Activated CD4-positive, CD25-positive, alpha-beta regulatory T cell treated with anti-CD3 and anti-CD28 coated beads, Interleukin-2, amount 50 U/mL, for 72 hours (primary cell): ENCODE measurements at places on chromosomes 6 and 20.

- no peak for DNase-seq
Observed at GRCh38 chr6:14591998-14592397, 474.4 kb downstream of the CD83 start.

DNA sequence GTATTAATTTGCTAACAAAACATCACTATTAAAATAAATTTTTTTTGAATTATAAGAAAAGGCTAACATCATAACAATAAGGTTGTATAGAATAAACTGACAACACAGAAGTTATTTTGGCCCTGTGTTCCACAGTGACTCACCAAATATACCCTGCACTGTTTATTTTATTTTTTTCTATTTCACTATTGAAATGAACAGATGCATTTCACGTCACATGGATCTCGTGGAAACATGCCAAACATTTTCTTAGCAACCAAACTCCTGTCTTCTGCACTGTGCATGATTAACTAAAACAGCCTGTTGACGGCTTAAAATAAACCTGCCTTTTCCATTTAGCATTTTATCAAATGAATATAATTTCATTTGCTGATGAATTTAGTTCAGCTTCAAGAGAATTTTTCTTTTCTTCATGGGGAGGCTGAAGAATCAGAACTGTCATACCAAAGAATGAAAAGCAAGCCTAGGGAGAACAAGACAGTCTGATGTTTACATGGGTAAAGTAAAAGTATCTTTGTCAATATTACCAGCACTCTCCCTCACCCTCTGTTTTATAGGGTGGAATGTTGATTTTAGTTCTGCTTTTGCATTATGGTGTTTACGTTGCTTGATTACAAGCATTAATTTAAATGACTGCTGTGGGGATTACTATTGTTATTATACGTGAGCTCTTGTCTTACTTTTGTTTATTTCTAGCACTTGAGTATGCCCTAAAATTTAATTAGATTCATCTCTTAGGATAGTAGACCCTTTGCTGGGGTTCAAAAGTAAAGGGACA is 115.3 kb downstream of the LCA5 start:
- DNase-seq = no peak

GRCh38 chr6:97626671-97627441 is 343.8 kb upstream of the MMS22L start:
- DNase-seq = no peak

GRCh38 chr6:68233623-68234022 is 401.5 kb upstream of the ADGRB3 start:
- DNase-seq = no peak

DNA sequence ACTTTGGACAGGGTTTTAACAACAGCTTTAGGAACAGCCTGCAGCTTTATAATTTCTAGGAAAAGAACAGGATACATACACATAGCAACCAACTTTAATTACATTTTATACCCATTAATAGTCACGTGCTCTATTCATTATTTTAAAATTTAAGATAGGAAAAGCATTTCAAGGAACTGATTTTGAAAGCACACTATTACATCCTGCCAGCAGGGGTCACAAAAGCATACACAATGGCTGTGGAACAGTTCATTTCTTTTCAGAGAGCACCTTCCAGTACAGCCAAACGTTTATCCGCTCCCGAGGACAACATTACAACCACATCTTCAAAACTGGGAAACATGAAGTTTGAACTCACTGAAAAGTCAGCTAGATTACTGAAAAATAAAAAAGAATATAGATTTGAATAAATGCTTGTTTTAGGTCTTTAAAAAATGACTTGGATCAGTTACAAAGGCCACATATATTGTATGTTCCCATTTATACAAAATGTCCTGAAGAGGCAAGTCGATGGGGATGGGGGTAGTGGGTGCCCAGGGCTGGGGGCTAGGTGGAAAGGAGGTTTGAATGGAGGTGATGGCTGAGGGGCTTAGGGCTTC is 104.6 kb upstream of the EXOC2 start:
- no peak for DNase-seq

GRCh38 chr6:145112711-145113148 is 622.6 kb downstream of the EPM2A start:
- no peak for DNase-seq
